ENCODE measurements at places on chromosomes 3 and 15.

GRCh38 chr15:88511161-88511560 is 35.3 kb downstream of the DET1 start:
- no peak for DNase-seq

GRCh38 chr3:138328341-138328740 is 1.3 kb downstream of the NME9 start:
- DNase-seq, result no peak

DNA sequence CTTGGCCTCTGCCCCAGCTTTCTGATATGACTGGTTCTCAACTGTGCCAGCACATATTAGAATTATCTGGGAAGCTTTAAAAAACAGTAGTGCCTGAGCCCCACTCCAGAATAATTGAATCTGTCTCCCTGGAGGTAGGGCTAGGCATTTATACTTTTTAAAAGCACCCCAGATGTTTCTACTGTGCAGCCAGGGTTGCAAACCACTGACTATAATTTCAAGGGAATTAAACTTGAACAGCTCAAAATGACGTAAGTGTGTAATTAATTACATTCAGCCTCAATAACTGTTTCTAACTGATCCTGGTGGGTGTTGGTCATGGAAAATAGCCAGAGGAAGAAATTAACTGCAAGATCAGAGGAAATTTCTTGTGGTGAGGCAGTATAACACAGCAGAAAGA is 4.4 kb upstream of the IRAK2 start:
- no peak for DNase-seq

DNA sequence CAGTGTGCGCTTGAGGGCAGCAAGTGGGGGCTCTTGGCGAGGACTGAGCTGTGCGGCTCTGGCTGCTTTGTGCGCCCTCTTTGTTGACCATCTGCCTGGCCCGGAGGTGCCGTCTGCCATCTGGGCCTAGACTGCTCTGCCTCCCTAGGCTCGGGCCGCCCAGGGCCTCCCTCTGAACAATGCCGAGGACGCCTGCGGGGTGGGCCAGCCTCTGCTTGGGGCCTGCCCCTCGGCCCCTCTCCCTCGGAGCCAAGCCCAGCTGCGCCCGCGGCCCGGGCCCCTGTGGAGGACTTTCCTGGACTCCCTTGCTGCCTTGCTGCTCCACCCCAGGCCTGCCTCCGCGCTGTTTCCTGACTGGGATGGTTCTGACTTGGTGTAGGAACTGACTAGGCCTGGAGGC is 31.9 kb upstream of the SPSB4 start:
- no peak for DNase-seq

DNA sequence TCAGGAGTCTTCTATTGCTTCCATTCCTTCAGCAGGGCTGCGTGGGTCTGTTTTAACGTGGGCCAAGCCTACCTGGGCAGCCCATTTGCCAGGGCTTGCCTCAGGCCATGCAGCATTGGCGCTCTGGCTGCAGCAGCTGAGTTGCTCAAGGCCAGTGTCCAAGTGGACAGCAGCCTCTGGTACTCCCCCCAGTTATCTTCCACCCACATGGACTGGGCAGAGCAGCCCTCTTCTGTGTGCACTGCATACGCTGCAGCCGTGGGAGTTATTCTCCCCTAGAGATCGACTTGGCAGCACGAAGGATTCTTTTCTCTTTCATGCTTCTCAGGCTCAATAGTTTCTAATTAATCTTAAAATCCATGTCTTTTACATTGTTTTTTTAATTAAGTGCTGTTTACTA is 6.9 kb upstream of the CAPN3 start:
- DNase-seq, result no peak

GRCh38 chr3:66312039-66312438 is 91.2 kb downstream of the SLC25A26 start:
- DNase-seq, result no peak

GRCh38 chr3:167467848-167468611 is 5.8 kb downstream of the SERPINI2 start:
- no peak for DNase-seq

- no peak for DNase-seq
Observed at GRCh38 chr3:113185194-113185835, 26.0 kb upstream of the BOC start.
